Bronchial smooth muscle cell (primary cell): ENCODE measurements at places on chromosomes 7 and 10. TPM values are rescaled to one million over a fixed set of nuclear protein-coding genes. Genes with fewer than 3 reads are reported as not detected.

Gene FBXL15
- 7.0 and 8.2 TPM in 2 replicates for total RNA-seq

Gene ATOH7
- not detected in 2 replicates for total RNA-seq

Gene UPK3B
- total RNA-seq: 0.32 TPM in 1 of 2 replicates, not detected in the other

Gene CAMK1D
- 0.79 and 0.94 TPM in 2 replicates for total RNA-seq

Gene UNCX
- total RNA-seq: not detected in 2 replicates

Gene CFAP70
- 1.4 and 2.1 TPM in 2 replicates for total RNA-seq

Gene MACC1
- 0.09 and 0.47 TPM in 2 replicates for total RNA-seq

Gene WDFY4
- not detected in 2 replicates for total RNA-seq

Gene ZNF425
- 6.3 and 6.5 TPM in 2 replicates for total RNA-seq

Gene CUZD1
- total RNA-seq: 0.43 and 0.47 TPM in 2 replicates

Gene ZNF365
- total RNA-seq: 0.94 and 2.8 TPM in 2 replicates

Gene DLX6
- not detected in 2 replicates for total RNA-seq

Gene RTKN2
- total RNA-seq: 0.17 and 0.47 TPM in 2 replicates

Gene ADRB1
- not detected in 2 replicates for total RNA-seq

Gene VWDE
- total RNA-seq: under 0.01 and 0.16 TPM in 2 replicates

Gene FFAR4
- total RNA-seq: not detected in 2 replicates

Gene SOSTDC1
- 0.16 TPM in 1 of 2 replicates, not detected in the other for total RNA-seq

Gene IDE
- total RNA-seq: 15.0 and 19.2 TPM in 2 replicates

Gene BRAT1
- total RNA-seq: 16.8 and 17.7 TPM in 2 replicates

Gene ARHGAP22
- total RNA-seq: 34.2 and 46.1 TPM in 2 replicates

Gene NME8
- not detected in 2 replicates for total RNA-seq

Gene ACTL6B
- total RNA-seq: not detected in 2 replicates

Gene PHYHIPL
- total RNA-seq: under 0.01 TPM in 1 of 2 replicates, not detected in the other

Gene PRF1
- total RNA-seq: not detected in 2 replicates
